ENCODE measurements at places on chromosomes 11 and 22.

DNA sequence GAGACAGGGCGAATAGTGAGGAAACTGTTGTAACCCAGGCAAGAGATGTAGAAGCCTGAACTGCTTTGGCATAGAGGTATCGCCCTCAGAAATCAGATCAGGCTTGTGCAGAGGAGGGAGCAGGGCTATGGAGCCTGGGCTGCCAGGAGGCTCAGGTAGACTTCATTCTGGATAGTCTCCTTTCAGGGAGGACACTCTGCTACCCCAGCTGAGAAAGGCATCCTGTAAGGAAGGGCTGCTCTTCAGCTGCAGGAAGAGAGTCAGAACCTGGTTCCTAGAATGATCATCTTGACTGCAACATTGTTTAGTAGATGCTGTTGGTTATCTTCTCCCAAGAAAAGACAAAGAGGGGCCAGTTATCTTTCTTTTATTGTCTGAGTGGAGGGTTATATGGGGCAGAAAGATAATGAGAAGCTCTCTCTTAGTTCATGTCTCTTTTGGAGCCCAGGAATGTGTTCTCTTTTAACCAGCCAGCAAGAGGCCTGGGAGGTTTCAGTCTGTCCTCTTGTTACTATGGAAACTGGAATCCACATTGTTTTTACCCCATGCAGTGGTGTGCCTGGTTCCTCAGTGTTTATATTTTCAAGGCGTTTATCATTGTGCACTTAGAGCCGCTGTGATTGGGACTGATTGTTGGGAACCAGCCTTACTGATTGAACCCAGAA, 95.7 kb downstream of the STIM1 start:
- no peak for DNase-seq

DNA sequence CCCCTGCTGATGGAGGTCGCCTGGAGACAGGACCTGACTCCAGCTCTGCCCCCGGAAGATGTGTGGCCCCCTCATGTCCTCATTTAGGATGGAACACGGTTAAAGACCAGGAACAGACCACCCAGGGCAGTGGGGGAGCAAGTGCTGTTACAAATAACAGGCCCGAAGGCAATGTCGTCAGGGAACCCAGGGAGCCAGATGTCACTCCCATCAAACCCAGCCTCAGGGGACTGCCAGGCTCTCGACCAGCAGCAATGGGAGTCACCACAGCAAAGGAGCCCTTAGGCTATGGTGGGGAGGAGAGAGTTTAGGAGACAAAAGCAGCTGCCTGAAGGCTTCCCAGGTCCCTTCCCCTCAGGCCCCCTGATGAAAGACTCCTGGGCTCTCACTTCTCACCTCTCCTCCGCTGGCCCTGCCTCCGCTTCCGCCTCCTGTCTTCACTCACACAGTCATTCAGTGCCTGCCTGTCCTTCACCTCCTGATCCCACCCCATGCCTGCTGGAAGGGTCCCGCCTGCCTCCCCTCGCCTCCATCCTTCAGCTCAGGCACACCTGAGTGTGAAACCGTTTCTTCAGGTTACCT, 4.4 kb downstream of the RPS19BP1 start:
- no peak for DNase-seq

DNA sequence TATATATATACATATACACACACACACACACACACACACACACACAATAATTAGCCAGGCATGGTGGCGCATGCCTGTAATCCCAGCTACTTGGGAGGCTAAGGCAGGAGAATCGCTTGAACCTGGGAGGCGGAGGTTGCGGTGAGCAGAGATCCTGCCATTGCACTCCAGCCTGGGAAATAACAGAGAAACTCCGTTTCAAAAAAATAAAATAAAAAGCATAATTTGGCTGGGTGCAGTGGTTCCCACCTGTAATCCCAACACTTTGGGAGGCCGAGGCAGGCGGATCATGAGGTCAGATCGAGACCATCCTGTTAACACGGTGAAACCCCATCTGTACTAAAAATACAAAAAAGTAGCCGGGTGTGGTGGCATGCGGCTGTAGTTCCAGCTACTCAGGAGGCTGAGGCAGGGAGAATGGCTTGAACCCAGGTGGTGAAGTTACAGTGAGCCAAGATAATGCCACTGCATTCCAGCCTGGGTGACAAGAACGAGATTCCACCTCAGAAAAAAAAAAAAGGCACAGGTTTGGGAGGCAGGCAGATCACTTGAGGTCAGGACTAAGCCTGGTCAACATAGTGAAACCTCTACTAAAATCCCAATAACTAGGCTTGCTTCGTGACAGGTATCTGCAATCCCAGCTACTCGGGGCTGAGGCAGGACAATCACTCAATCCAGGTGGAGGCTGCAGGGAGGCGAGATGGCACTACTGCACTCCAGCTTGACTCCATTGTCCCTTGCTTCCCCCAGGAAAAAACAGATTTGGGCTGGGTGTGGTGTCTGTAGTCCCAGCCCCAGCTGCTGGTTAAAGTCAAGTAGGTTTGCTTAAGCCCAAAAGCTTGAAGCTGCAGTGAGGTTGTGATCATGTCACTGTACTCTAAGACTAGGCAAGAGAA, 11.8 kb upstream of the WDR74 start:
- DNase-seq: no peak

GRCh38 chr22:22087854-22088657, 105.5 kb upstream of the TOP3B start:
- DNase-seq: no peak

GRCh38 chr22:35589071-35589755, 27.9 kb downstream of the MB start:
- no peak for DNase-seq

DNA sequence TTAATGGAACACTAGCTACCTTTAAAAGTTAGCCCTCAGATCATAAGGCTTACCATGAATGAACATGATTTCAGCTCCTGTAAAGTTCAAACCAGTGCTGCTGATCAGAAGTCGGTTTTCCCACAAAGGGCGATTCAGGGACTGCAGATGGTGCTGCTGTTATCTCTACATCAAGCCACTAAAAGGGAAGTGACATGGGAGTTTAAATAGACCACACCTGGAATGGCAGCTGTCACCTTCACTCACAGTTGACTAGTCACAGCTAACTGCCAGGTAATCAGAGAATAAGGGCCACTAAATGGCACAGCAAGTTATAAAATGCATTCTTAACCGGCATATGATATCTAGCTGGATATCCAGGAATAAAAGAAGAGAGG, 581.1 kb upstream of the ARHGAP42 start:
- no peak for DNase-seq

DNA sequence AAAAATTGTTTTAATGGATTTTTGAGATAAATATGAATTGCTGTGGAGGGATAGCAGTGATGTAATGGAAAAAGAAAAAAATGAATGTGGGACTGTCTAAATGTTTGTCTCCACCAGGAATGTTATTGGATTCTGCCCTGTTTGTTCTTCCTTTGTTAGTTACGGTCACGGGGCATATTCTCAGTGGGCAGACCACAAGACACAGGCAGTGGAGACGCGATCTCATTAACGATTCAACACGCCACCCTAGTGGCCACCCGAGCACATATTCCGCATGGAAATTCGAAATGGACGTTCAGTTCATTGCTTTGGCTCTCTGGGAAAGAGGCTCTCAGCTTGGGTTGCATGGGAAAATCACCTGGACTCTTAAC, 151.8 kb upstream of the TTC12 start:
- DNase-seq: no peak

DNA sequence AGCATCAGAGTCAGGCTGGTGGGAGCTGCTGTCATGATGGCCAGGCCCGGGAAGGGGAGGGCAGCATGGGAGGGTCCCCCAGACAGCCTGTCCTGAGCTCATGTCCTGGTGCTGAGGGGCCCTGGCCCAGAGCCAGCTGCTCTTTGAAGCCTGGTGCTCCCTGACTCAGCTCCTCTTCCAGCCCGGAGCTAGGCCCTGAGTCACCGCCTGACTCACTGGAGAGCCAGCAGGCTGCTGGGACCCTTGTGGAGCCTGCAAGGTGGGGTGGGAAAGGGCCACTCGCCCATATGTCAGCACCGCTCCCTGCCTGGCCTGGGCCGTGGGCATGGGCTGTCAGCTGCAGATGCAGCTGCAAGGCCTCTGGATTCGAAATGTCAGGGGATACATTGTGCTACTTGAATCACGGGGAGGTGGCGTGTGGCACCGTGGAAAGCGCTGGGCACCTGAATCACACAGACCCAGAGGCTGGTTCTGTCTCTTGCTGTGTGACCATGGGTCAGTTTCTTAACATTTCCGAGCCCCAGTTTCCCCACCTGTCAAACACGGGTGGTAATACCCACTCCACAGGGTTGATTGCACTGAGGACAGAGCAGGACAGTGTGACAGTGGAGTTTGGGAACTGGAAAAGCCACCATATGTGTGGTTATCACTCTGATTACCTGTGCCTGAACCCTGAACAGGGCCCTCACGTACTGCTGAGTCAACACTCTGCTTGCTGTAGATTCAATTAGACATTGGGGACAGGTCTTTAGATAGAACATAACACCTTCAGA, 4.4 kb downstream of the CACNA1I start:
- DNase-seq: no peak

DNA sequence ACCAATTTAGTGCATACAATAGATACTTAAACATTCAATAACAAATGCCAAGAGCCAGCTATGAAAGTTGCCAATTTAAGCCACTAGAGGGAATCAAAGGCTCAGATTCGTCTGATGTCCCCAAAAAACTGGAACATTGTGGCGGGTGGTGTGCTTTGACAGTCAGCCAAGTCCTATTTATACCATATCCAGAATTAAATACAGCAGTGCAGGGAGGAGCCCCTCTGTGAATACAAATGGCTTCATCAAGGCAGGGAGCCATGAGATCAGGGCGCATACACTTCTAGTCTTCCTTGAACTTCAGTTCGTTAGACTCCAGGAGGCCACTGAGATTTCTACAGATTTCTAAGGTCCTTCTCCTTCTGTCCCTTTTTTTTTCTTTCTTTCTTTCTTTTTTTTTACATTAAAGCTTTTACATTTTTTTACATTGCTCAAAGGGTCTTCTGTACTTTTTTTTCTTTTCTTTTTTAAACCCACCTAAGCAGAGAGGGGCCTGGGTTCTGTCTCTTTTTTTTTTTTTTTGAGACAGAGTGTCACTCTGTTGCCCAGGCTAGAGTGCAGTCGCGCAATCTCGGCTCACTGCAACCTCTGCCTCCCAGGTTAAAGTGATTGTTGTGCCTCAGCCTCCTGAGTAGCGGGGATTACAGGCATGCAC, 41.5 kb upstream of the HSPA8 start:
- DNase-seq: peak; percentile 16

DNA sequence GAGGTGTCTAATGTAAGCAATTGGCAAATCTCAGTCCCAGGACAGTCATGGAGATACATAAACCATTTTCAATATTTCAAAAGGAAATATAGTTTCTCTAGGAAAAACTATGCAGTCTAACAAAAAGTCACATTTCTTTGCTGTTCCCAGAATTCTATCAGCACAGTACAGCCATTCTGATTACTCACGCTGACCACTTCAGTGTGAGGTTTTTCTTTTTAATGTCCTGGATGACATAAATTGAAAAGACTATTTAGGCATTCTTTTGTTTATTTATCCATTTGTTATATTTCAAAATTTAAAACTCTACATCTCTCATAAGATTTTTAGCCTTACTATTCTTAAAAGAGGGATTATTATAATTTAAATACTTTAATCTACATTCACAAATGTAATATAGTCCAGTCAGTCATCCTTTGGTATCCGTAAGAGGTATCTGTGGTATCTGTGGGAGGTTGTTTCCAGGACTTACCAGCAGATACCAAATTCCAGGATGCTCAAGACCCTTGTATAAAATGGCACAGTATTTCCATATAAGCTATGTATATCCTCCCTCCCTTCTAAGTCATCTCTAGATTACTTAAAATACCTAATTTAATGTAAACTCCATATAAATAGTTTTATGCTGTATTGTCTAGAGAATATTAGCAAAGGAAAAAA, 331.1 kb upstream of the PITPNB start:
- no peak for DNase-seq

DNA sequence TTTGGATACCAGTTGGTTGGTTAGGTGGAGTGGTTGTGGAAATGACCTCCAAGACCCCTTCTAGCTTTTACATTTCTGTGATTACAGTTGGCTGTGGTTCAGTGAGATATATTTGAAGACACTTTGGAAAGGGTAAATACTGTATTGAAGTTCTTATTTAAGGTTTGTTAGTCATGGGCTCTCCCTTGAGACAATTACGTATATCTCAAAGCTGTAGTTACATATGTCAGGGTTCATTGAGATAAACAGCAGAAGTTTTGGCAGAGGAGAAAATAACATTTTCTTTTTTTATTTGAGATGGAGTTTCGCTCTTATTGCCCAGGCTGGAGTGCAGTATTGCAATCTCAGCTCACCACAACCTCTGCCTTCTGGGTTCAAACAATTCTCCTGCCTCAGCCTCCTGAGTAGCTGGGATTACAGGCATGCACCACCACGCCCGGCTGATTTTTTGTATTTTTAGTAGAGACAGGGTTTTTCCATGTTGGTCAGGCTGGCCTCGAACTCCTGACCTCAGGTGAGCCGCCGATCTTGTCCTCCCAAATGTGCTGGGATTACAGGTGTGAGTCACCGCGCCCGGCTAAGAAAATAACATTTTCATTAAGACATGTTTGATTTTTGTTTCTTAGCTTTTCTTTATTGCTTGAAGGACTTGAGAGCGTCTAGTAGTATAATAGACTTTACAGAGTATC, 1.9 kb downstream of the RNF121 start:
- no peak for DNase-seq

DNA sequence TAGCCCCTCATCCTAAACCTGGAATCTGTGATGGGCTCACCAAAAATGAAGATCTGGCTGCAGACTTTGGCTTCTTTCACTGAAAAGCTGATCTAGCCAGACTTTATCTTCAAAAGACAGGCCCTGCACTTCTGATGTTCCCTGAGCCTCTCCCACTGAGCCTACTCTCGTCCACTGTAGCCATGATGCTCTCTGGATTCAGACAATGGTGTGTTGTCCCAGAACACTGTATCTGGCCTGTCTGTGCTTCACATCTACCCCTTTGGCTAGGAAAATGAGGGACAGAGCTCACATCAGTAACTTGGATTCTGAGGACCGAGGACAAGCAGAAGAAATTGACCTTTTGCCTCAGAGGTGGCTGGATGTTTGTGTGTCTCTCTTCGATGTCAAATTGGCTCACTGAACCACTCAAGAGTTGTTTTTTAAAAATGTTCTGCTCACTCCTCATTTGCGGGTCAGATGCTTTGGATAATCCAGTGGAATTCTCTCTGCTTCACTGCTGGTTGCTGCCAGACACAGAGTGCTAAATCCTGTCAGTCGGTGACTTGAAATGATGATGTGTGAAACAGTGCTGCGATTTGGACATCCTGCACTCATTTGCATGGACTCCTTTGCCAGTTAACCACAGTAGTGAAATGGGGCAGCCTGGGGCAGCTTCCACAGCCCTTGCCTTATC, 67.5 kb downstream of the ARFGAP2 start:
- DNase-seq: no peak

GRCh38 chr11:30984827-30985226, 384.7 kb downstream of the DCDC1 start:
- no peak for DNase-seq

GRCh38 chr11:73749118-73749517, 11.8 kb downstream of the RAB6A start:
- DNase-seq: no peak
